HS-5 (cell line): ENCODE measurements at places on chromosomes 6 and 20.
A peak's percentile ranks its signal among the peaks of the same experiment; 100 is the strongest.

GRCh38 chr6:123030282-123030681, 34.2 kb downstream of the CLVS2 start:
- DNase-seq = no peak

DNA sequence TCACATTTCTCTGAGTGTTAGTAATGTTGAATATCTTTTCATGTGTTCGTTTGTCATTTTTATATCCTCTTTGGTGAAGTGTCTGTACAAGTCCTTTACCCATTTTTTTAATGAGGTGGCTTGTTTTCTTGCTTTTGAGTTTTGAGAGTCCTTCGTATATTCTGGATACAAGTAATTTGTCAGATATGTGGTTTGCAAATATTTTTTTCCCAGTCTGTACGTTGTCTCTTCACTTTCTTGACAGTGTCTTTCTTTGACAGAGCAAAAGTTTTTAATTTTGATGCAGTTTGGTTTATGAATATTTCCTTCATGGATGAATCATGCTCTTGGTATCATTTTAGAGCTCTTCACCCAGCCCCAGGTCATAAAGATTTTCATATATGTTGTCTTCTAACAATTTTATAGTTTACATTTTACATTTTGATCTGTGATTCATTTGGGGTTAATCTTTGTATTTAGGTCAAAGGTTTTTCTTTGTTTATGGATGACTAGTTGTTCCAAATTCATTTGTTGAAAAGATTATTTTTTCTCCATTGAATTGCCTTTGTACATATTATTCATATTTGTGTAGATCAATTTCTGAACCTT, 152.5 kb downstream of the MRPL14 start:
- peak; percentile 41 for DNase-seq

DNA sequence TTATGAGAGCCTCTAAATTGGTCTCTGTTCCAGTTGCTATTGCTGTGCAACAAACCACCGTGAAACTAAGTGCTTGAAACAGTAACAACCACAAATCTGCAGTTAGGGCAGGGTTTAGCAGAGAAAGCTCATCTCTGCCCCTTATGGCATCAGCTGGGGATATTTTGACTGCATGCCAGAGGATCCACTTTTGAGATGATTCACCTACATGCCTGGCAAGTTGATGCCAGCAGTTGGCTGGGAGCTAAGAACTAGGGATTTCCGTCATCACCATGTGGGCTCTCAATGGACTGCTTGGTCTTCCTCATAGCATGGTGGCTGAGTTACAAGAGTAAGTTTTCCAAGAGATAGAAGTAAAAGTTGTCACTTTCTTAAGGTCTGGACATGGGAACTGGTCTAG, 35.1 kb downstream of the PLCB4 start:
- peak; percentile 40 for DNase-seq

DNA sequence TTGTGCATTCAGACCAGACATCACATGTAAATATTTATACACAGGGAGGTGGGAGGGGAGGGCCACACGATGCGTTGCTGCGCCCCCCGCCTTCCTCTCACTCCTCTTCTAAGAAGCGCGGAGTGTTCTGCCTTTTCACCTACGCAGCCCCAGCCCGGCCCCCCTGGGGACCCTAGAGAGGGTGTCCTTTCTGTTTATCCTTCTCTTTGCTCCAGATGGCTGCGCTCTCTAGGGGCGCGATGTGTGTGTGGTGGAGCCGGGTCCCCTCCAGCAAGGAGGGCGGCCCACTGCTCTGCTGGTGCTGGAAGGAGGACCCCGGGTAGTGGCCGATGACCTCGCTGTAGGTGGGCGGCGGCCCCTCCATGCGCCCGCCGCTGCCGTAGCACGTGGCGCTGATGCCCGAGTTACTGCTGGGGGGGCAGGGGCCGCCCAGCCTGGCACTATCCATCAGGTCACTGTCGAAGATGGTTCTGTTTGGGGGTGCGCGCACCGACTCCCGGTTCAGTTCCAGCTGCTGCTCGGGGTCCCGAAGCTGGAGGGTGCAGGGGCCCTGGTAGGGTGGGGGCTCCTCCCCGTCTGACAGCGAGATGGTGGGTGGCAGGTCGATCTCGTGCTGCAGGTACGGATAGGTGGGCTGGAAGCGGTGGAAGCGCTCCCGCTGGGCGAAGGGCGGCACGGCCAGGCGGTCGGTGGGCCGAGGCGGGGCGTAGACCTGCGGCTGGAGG, 31.8 kb upstream of the ZBP1 start:
- DNase-seq = no peak

- no peak for DNase-seq
Observed at GRCh38 chr6:3339811-3340210, 81.1 kb downstream of the PSMG4 start.

DNA sequence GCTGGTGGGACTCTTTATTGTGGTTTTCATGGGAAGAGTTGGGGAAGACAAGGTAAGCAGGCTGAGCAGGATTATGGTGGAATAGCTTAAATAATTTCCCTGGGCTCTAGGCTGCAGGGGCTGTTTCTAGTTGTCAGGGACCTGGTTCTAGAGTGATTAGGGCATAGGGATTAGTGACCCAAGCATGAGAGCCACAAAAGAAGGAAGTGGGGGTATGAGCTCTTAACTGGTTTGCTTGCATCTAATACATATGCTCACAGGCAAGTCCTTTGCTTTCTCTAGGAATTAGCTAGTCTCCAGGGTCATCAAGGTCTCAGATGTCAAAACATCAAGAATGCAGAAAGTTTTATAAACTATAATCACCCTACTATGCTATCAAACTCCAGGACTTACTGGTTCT, 67.5 kb upstream of the NRN1 start:
- no peak for DNase-seq

GRCh38 chr6:163945808-163946207, 531.3 kb downstream of the QKI start:
- no peak for DNase-seq

DNA sequence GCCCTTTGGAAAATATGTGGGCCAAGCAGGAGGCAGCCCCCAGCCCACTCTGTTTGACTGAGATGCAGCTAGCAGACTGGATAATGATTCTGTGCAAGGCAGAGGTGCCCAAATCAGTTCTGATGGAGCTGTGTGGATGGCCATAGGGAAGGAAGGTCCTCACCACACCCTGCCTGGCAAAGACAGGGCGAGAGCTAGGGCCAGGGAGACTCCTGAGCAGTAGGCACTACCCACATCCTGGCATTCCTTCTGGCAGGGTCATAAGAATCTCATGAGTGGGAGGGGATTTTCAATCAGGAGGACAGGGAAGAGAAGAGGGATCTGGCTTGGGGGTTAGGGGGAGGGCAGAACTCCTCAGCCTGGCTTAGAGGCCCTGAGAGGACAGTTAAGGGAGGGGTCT, 18.6 kb upstream of the TREM2 start:
- no peak for DNase-seq

- DNase-seq = no peak
Observed at GRCh38 chr20:57785061-57785460, 75.2 kb upstream of the PMEPA1 start.

DNA sequence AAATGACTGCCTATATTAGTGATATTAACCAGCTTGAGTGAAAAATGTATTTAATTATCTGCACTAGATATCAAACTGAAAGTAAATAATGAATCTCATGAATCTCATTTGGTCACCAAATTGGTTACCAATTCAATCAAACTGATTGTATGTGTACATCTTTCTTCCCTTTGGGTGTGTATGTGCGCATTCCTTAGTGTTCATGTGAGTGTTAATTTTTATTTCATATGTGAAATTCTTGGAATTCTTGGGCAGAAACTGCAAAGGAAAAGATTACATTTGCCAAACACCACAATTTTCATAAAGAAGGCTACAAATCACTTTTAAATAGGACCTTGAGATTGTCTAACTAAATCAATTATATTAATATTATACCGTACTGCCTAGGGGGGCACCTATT, 648.4 kb upstream of the MARCKS start:
- DNase-seq = no peak

DNA sequence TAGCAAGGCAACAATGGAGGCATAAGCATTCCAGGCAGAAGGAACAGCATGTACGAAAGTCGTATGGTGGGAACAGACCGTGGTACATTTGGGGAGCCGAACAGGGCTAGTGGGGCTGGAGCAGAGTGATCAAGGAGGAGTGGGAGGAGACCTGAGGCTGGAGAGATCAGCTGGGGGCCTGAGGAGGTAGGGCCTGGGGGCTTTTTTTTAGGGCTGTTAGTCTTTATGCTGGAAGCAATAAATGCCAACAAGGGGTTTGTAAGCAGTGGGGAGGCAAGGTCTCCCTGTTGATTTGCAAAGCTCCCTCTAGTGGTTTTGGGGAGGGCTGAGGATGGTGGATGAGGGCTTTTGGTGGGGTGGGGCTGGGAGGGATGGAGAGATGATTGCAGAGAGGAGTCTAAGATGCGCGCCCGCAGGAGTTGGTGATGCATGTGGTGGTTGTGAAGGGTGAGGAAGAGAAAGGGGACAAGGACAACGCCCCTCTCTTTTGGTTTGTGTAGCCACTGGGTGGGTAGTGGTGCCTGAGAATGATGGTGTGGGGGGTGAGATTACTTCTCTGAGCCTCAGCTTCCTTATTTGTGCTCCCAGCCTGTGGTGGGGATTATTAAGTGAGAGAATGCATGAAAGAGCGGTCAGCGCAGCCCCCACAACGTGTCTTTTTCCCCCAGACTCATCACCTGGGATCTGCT, 74.1 kb upstream of the TOX2 start:
- DNase-seq = no peak

DNA sequence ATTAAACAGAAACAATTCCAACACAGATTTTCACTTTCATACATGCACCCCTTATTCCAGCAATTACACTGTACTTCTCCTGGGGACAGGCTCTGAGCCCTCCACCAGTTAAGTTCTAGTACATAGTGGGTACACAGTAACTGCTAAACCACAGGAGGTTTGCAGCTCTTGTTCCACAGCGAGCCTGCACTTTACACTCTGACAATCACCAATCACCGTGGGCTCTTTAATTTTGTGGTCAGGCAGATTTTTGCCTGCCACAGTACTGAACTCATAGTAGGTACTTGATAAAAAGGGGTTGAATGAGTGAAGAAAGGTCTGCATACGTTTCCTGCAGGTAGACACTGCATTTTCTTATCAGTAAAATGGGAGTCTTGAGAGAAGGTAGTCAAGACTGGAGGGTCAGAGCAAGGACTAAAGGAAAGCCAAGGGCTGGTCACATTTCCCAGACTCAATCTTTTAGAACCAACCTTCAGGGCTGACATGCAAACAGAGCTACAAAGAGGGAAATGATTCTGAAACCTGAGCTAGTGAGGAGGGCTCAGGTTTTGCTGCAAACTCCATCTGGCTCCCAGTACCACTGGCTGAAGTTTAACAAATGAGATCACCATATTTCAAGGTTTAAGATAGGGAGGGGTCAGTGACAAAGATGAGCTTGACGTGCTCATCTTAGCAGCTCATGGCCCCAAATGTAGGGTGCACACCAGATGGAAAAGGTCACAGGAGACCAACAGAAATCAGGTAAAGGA, 404.6 kb downstream of the BTBD9 start:
- DNase-seq = no peak

DNA sequence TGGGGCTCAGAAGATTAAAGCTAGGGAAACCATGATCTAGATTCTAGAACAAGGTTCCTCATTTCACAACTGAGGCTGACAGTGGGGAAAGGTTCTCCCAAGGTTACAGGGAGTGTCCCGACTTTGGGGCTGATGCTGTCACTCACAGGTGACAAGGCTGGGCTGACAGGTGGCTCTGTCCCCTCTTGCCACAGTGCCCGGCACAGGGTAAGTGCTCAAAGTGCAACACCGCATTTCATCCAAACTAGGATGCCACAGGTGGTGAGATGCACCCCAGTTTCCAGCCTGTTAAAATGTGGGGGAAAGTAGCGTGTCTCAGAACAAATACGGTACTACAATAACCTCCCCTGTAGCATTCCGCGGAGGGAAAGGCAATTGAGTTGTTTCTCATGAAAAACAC, 7.8 kb downstream of the ZBP1 start:
- no peak for DNase-seq

DNA sequence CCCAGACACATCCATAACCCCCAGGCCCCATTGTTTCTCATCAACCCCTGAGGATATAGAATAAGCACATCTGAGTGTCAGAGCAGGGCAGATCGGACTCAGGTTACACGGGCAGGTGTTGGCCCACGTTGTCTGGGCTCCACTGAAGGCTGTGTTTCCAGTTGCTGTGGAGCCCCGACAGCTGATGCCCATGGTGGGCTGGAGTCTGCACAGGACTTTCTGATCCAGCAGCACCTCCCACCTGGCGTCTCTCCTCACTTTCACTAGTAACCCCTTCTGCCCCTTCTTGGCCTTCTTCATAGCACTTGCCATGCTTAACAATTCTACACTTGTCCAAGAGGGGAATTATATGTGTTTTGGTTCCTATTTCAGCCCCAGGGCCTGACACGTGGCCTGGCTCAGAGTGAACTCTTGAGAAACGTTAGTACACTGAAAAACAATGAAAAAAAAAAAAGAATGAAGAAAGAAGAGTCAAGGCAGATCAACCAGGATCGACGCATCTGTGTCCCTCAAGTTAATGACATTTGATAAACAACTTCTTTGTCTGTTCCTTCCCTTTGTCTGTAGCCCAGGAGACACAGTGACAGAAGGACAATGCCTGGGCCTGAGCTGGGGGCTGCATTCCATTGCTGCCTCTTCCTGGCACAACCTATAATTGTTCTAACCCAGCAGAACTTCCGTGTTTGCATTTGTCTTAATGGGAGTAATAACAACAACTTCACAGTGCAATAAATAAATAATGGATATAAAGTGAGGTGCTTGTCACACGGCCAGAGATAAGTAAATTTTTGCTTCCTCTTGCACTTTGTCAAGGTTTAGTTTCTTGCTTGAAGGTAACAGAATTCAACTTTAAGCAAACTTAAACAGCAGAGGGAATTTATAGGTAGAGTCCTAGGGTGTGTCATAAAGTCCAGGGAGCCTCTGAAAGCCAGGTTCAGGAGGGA, 224.2 kb upstream of the SSTR4 start:
- DNase-seq = no peak

DNA sequence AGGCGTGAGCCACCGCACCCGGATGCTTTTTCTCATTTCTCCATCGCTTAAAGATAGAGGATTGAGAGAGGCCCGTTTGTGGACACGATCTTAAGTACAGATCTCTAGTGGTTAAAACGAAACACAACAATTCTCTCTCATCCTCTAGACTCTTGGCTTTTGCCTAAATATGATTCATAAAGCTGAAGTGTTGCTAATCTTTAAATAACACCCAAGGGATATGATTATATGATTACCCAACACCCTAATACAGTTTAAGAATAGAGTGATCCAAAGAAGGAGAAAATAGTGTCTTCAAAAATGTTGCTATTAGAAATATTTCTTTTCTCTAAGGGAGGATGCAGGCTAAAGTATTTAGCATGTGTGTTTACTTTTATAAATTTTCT, 50.4 kb downstream of the MTHFD1L start:
- no peak for DNase-seq

- DNase-seq = no peak
Observed at GRCh38 chr6:20117474-20117873, 94.8 kb downstream of the MBOAT1 start.

GRCh38 chr6:6972456-6972855, 135.3 kb upstream of the RREB1 start:
- DNase-seq = peak; percentile 11

GRCh38 chr6:73969971-73970970, 274.3 kb downstream of the CD109 start:
- peak; percentile 35 for DNase-seq
